ENCODE measurements at places on chromosomes 2 and 18.

DNA sequence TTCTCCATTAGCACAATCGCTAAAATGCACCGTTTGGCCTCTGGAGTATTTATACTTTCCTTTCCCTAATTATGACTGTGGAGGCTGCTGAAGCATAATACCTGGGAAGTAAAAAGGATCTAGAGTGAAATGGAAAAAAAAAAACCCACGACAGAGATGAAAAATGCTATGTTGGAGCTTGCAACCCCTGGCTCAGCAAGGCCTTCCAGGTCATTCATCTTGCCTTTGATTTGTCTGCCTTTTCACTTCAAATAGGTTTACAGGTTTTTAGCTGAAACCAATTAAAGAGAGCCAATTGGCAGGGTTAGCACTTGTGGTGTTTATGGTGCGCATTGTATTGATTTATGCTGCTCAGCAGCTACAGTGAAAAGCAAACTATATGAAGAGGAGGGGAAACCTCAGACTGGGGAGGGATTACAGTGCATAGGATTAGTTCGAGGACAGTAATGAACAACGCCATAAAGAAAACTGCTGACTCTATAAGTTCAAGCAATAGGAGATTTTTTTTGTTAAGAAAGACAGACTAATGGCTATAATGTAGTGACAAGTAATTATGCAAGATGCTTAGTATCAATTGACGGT is 347.9 kb downstream of the MEIS1 start:
- no peak for DNase-seq

DNA sequence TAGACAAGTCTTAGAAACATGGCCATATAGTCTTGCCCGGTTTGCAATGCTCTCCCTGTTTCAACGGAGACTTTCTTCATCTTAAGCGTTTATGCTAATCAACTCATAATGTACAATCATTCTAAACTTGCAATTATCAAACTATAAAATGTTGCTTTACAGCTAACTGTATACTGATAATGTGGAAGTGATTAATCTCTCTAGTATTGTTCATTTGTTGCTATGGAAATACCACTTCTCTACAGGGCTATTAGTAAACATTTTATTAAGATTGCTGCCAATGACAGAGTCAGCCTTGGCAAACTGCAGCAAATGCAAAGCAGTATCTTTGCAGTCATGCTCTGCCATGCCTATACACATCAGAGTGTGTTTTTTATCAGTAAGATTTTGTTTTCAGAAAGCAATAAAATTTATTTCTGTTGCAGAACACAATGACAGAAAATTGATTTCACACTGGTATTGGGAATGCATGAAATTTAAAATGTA is 1201.8 kb upstream of the CDH2 start:
- DNase-seq, result no peak

- no peak for DNase-seq
Measured at GRCh38 chr2:68662466-68662865, 19.1 kb downstream of the PROKR1 start.

GRCh38 chr2:2043394-2043793 is 287.7 kb downstream of the MYT1L start:
- DNase-seq, result no peak

GRCh38 chr18:45851161-45851925 is 25.9 kb downstream of the SIGLEC15 start:
- no peak for DNase-seq

DNA sequence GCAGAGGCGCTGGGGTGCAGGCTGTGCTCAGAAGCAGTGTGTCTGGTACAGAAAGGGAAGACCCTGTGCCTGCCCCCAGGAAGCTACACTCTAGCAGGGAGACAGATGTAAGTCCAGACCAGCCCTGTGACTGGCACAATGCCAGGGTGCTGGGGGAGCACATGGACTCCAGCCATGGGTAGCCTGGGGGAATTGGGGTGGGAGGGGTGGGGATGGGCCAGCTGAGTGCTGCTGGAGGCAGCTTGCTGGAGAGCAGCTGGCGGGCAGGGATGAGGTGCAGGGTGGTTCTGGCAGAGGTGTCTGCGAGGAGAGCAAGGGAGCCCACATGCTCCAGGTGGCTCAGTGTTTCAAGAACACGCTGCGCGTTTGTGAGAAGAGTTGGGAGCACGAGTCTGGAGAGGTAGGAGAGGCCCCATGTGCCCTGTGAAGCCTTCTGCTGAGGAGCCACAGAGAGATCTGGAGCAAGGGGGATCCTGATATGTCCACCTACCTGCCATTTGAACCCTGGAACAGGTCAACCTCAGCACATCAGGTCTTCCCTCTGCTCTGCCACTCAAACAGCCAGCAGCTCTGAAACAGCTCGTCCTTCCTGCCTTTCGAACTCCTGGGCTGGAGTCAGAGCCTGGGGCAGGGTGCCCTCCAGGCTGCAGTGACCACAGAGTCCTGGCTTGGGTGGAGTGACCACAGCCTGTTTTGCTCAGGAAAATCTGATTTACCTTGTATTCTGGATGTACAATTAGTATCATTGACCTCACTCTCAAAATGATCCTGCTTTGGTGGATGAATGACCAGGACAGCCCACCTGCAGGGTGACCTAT is 15.1 kb downstream of the ALLC start:
- DNase-seq, result no peak

GRCh38 chr18:68034296-68034695 is 517.8 kb upstream of the DSEL start:
- no peak for DNase-seq

All from stimulated activated CD8-positive, alpha-beta memory T cell treated with anti-CD3 and anti-CD28 coated beads, Interleukin-15, amount 100 ng/mL, for 48 hours (primary cell).